ENCODE measurements at places on chromosomes 4 and X. TPM values are rescaled to one million over a fixed set of nuclear protein-coding genes. Genes with fewer than 3 reads are reported as not detected.

The CAPN6 gene
- total RNA-seq, result 1.5 TPM

The SHOX gene
- not detected for total RNA-seq

The RHOXF2 gene
- total RNA-seq, result not detected

The OTUD5 gene
- total RNA-seq, result 72.3 TPM

The CYSLTR1 gene
- total RNA-seq, result 8.9 TPM

The IL1RAPL1 gene
- total RNA-seq, result not detected

The GAGE1 gene
- not detected for total RNA-seq

The PLXNB3 gene
- 99.1 TPM for total RNA-seq

The STS gene
- total RNA-seq, result 7.2 TPM

GRCh38 chrX:109812236-109812635 lies 79.2 kb upstream of the ACSL4 start:
- no peak for DNase-seq

GRCh38 chr4:74543983-74544382 lies 99.0 kb downstream of the AREG start:
- DNase-seq, result no peak

GRCh38 chr4:119113033-119113655 lies 22.5 kb upstream of the MYOZ2 start:
- DNase-seq, result no peak

DNA sequence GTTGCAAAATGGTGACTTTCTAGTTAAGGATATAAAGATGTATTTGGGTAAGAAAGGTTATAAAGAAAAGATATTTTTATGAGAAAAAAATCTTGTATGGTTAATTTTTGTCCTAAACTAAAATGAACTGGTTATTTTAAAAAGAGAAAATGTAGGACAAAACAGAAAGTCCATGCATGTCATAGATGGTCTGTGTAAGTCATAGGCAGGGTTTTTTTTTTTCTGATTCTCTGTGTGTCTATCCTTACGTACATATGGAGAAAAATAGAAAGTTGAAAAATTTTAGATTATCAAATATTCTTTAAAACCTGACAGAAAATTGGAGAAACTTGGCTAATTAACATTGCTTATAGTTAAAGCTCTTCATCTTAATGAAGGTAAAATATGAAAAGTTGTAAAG lies 493.4 kb downstream of the IQCM start:
- DNase-seq, result no peak

GRCh38 chr4:139227729-139228404 lies 50.8 kb upstream of the ELF2 start:
- DNase-seq, result no peak

GRCh38 chr4:141078871-141079270 lies 54.4 kb downstream of the RNF150 start:
- no peak for DNase-seq

- no peak for DNase-seq
Measured at GRCh38 chr4:37830640-37831039, 4.2 kb downstream of the PGM2 start.

GRCh38 chr4:18291256-18291655 lies 269.7 kb upstream of the LCORL start:
- no peak for DNase-seq

DNA sequence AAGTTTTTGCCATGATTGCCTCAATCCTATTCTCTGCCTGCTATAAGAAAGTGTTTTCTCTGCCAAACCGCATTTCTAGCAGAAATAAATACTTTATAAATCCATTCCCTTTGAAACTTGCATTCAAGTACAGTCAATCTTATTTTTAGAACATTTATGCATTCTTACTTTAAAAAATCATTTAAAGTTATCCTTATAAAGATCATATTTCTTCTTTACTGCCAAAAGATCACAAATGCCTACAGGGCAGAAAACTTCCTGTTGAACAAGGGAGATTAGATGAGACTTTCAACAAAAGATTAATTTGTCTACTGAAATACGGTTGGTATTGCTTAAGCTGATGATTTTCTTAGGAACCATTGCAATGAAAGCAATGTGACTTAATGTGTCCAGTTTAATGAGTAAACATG lies 207.2 kb upstream of the SLIT2 start:
- DNase-seq, result no peak

DNA sequence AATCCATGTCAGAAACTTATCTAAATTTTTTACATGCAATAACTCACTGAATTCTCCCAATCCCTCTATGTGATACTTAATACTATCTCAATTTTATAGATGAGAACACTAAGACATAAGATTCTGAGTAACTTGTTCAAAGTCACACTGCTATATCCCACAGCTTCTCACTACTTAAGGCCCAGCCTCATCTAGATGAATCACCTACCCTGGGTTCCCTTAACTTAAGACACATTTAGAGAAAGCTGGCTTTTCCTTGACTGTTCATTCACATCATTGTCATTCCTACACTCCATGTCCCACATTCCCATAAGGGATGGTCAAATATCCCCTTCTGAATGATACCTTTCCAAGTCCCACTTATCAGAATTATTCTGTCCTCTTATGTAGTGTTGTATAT lies 21.0 kb downstream of the TNIP3 start:
- no peak for DNase-seq

DNA sequence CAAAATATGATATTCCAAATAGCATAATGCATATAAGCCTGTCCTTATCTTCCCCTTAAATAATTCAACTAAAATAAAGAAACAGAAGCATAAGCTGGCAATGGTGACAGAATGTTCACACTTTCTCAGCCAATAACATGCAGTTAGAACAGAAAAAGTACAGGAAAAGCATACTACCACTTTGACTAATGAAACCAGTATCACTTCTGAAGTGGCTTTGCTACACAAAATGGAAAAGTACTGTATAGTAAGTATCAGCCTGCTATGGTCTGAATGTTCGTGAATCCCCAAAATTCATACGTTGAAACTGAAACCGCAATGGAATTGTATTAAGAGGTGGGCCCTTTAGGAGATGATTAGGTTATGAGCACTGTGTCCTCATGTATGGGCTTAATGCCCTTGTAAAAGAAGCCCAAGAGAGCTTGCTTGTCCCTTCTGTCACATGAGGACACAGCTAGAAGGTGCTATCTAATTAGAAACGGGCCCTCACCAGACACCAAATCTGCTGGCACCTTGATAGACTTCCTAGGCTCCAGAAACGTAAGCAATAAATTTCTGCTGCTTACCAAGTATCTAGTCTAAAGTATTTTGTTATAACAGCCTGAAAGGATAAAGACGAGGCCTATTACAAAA lies 102.6 kb downstream of the PRDM5 start:
- no peak for DNase-seq

DNA sequence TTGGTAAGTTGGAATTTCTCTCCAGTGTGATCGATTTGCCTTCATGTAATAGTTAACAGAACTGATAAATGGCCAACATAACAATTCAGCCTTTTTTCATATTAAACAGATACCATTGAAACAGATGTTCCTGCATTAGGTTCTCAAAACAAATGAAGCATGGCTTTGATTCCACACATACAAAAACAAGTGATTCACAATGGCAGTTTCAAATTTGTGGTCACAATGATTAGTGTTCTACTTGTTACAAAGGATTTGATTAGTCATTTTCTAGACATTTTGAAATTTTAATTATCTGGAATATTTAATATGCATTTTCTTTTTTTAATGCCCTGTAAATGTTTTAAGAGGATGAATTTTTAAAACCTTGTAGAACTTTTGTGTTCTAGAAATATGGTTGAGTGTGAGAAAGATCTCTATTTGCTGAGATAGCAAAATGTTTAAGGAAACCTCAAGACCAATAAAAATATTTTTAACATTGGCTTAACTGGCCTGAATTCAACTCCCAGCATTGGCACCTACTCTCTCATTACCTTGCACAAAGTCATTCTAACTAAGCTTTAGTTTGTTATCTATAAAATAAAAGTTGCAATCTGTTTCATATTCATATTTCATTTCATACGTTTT lies 18.9 kb upstream of the GLRA3 start:
- no peak for DNase-seq

- no peak for DNase-seq
Measured at GRCh38 chrX:63402106-63402505, 51.0 kb upstream of the SPIN4 start.

DNA sequence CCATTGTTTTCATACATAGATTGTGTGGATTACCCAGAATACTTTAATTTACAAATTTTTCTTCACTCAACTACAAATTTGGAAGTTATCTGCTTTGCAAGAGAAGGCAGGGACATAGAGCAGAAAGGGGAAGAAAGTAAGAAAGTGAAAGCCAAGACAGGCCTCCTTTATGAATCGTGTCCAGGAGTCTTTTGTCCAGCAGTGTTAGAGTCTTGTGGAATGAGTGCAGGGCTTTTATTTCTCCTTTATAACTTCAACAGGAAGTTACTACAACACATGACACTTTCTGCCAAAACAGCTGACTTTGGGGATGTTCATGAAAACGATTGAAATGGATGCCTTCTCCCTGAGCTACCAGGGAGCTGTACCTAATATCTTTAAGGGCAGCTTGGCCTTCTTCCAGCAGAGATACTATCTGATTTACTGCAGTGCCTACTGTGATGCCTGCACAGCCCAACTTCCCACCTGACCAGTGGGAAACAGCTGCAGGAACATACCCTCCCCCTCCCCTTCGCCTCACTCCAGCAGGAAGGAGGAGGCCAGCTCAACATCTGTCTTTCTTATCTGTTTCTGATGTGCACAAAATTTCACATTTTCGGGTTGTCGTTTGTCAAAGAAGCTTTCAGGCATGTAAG lies 557.7 kb upstream of the SLIT2 start:
- DNase-seq, result no peak

GRCh38 chr4:54908763-54909162 lies 216.6 kb downstream of the KDR start:
- DNase-seq, result no peak

DNA sequence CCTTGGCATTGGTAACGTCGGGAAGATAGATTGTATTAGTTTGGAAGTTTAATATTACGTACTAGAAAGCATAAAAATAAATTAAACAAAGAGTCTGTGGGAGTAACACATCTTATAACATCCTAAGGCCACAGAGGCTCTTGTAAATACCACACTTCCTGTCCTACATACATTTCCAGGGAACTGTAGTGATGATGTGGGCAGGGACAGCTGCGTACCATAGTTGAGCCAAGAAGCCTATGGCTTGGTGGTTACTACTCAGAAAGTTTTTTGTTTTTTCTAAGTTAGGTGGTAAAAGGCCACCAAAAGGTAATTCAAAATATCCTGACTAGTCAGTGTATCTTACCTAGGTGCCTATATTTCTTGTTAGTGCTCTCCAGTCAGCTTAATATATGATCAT lies 4.6 kb upstream of the ANKRD50 start:
- DNase-seq, result no peak

DNA sequence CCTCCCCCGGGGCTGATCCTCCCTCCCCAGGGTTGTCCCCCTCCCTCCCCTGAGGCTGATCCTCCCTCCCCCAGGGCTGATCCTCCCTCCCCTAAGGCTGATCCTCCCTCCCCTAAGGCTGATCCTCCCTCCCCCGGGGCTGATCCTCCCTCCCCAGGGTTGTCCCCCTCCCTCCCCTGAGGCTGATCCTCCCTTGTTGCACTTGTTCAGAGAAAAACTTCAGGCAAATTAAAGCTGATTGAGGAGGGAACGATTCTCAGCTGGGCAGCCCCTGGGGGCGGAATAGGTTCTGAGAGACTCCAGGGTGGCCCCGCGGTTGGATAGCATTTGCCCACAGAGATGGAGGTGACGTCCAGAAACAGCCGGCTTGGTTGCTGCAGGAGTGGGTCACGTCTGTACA lies 110.7 kb upstream of the ADRA2C start:
- no peak for DNase-seq

DNA sequence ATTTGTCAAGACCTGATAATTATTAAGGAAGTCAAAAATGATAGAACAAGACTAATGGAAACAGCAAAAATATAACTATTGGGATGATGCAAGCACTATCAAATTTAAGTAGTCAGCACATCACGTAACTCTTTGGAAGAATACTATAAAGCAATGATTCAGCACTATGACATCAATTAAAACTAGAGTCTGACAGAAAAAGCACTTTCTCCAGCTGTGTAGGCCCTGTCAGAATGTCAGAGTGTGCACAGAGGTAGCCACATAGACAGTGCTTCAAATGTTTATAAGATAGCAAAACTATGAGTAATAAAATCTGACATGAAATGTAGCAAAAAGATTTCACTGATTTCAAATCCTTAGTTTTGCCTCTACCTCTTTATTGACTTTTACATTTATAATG lies 1226.6 kb upstream of the ADGRL3 start:
- no peak for DNase-seq

DNA sequence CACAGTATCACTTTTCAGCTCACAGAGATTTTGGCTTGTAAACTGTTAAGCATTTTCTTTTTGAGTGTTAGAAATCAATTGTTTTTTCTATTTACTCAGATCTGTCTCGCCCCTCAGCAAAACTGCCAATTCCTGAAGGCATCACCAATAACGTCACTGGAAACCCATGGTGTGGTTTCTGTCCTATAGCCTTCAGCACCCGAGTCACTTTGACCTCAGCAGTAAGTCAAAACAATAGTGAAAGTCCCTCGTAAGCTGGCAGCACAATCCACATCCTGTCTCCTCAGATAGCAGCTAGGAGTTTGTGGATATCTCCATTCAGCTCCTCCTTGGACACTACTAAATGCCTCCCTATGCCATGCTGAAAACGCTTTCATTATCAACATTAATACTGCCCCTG lies 1787.4 kb upstream of the ADGRL3 start:
- DNase-seq, result no peak

DNA sequence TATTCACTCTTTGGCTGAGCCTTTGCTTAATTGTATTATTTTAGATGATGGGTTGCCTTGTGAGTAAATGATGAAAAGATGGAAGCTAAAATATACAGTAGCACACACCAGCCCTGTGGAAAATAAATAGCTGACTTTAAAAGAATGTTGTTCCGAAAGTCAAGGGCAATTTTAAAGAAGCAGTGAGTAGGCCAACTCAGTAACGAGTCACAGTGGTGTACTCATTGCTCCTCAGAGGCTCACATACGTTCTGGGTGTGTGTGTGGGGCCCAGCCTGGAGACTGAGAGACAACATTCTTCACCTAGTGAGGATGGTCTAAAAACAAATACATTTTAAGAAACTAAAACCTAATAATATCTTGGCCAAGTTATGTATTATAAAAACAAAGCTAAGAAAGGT lies 640.3 kb downstream of the TRIML1 start:
- no peak for DNase-seq

DNA sequence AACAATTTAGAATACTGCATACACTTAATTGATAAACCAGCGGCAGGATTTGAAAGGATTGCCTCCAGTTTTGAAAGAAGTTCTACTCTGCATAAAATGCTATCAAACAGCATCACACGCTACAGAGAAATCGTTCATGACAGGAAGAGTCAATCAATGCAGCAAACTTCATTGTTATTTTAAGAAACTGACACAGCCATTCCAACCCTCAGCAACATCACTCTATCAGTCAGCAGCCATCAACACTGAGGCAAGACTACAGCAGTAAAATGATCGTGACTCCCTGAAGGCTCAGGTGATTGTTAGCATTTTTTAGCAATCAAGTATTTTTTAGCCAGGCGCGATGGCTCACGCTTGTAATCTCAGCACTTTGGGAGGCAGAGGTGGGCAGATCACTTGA lies 98.3 kb downstream of the FBXW7 start:
- DNase-seq, result no peak

DNA sequence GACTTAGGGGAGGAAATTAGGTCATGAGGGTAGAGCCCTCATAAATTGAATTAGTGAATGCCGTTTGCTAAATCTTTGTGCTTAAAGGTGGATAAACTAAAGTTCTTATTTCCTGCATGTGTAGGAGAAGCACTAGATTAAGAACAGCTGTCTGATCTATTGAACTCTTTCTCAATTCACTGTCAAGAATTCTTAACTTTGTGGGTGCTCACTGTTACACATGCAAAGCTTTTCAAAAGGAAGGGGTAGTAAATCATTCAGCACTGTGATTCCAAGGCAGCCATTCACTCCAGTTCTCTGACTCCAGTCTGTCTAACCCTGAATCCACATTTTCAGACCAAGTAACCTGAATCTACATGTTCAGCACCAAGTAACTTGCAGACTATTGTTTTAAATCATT lies 1520.1 kb downstream of the PCDH18 start:
- no peak for DNase-seq
